ENCODE measurements at places on chromosomes 3 and 15.

- no peak for DNase-seq
These were observed 5.9 kb upstream of the ALDH1L1 start for GRCh38 chr3:126186271-126186670.

DNA sequence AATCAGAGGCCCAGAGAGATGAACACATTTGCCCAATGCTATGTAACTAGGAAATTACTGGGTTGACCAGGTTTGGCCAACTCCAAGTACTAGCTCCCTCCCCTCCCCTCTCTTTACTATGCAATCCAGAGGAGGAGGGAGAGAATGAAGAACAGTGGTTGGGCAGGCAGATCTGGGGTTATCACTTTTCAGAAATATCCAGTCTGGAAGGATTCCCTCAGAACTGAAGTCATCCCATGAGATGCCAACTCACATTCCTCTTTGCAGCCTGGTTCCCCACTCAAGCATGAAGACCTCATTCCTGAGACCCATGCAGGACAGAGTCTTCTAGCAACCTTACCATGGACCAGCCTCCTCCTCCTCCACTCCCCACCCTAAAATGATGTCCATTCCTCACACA lies 201.1 kb downstream of the TLE3 start:
- no peak for DNase-seq

GRCh38 chr3:129975705-129976048 lies 1.2 kb downstream of the TRH start:
- no peak for DNase-seq

GRCh38 chr3:138862924-138863775 lies 28.4 kb upstream of the PIK3CB start:
- DNase-seq: no peak

DNA sequence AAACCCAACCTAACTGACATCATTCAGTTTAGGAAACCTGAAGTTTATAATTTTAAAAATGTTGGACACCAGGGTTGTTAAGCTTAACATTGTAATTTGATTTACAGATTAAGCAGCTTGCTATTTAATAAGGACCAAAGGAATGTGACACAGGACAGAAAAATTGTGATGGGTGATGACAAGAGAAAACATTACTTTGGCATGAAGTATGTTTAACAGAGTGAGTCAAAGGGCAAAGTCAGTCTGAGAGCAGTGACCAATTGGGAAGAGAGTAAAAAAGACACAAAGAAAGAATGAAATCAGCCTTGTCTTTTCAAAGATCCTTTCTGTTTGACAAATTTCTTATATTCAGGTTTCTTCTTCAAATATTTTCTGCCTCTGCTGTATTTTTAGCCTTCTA lies 1301.6 kb downstream of the SI start:
- no peak for DNase-seq

GRCh38 chr3:184540777-184541681 lies 20.6 kb upstream of the EPHB3 start:
- no peak for DNase-seq

GRCh38 chr3:102480139-102480538 lies 45.3 kb downstream of the ZPLD1 start:
- no peak for DNase-seq

- no peak for DNase-seq
These were observed 10.7 kb downstream of the CGNL1 start for GRCh38 chr15:57386976-57387375.

DNA sequence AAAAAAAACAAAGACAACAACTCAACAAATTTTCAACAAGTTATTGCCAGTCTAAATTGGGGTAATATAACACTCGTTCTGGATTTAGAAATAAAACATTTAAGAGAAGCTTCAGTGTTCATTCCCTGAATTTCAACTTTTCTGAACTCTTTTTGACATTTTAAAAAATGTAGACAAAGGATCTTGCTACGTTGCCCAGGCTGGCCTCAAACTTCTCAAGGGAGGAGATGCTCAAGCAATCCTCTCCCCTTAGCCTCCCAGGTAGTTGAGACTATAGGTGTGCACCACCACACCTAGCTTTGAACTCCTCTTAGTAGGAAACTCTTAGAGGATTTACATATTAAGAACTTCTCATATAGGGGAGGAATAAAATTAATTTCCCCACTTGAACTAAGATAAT lies 91.9 kb downstream of the AKAP13 start:
- DNase-seq: no peak

DNA sequence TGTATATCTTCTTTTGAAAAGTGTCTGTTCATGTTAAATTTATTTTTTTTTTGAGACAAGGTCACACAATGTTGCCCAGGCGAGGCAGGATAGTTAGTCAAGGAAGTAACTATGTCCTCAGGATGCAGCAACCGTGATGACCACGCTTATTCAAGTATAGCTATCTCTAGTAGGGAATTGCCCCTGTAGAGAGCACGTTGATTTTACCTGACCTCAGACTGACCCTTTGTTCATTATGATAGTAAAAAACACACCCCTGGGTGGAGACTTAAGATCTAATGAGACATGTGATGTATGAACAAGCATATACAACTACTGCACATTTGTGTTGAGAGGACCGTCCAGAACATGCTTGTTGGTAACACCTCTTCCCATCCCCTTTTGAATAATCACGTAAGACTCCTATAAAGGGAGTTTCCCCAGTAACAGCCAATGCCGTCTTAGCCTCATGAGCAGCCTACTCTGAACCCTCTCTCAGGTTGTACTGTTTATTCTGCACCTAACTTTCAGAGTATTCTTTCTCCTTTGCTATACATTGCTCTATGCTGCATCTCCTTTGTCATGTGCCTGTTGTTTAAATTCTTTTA lies 32.9 kb downstream of the ZNF621 start:
- no peak for DNase-seq

DNA sequence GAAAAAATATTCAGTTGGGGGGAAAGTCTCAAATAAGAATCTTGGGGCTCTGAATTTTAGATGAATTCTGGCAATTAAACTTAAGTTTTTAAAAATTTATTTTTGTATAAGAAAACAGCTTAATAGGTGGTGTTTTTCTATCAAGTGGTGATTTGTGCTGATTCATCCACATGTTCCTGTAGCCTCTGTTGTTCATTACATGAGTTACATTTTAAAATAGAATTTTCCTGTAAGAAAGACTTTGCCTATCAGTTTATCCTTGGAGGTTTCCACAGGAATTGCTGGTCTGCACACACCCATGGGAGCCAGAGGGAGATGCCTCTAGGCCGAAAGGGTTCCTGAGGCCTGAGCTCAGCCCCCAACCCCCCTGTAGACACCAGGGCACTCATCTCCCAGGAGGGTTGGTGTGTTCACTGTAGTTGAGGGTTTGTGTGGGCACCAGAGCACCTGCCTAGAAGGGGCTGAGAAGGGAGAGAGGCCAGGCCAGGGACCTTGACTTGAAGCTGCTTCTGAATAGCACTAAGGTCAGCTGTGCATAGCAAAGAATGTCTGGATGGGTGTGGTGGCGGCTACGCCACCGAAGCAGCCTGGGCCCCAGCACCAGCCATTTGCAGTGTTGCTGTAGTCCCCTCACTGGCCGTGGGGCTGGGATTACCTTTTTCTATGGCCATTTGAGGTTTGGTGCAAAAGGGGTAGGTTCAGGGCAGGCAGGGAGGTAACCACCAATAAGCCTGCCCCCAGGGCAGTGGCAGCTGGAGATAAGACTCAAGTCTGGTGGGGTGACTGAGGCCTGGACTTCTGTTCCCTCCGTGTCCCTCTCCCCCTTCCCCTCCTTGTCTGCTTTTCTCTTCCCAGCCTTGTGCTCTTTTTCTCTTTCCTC lies 11.9 kb downstream of the DNAJA4 start:
- no peak for DNase-seq

All from C1 segment of cervical spinal cord (tissue), 14 donors.